ENCODE measurements at places on chromosomes 11 and 22. TPM values are rescaled to one million over a fixed set of nuclear protein-coding genes. Genes with fewer than 3 reads are reported as not detected.

Gene GSTT2B
- not detected for total RNA-seq

- H3K4me1 ChIP-seq = no peaks in the 10 kb centered on the region
- no peak overlapping the region for H3K4me3 ChIP-seq
- no peak for DNase-seq
- peaks cover 8% of the 10 kb centered on the region for H3K27me3 ChIP-seq
- no peak overlapping the region for H3K27ac ChIP-seq
Observed at GRCh38 chr11:10592331-10592730, 23.9 kb upstream of the LYVE1 start.

DNA sequence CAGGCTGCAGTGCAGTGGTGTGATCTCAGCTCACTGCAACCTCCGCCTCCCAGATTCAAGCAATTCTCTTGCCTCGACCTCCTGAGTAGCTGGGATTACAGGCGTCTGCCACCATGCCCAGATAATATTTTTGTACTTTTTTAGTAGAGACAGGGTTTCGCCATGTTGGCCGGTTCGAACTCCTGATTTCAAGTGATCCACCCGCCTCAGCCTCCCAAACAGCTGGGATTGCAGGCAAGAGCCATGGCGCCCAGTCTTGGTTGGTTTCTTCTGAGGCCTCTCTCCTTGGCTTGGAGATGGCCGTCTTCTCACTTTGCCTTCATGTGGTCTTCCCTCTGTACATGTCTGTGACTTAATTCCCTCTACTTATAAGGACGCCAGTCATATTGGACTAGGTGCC, 254.6 kb downstream of the BUD13 start:
- no peak overlapping the region for H3K4me3 ChIP-seq
- H3K27me3 ChIP-seq = peaks cover 38% of the 10 kb centered on the region
- no peaks in the 10 kb centered on the region for H3K4me1 ChIP-seq
- H3K27ac ChIP-seq = no peak overlapping the region
- no peaks in the 10 kb centered on the region for H3K36me3 ChIP-seq
- DNase-seq = no peak

GRCh38 chr11:74948546-74948897, 369 bp downstream of the XRRA1 start:
- H3K4me3 ChIP-seq = peak overlapping the region; percentile 99
- peaks cover 42% of the 10 kb centered on the region for H3K36me3 ChIP-seq
- H3K27me3 ChIP-seq = no peaks in the 10 kb centered on the region
- H3K27ac ChIP-seq = peak overlapping the region; percentile 97

Gene H19
- not detected for total RNA-seq

GRCh38 chr11:3102641-3102921, 45.4 kb upstream of the CARS1 start:
- peaks cover 5% of the 10 kb centered on the region for H3K4me1 ChIP-seq
- no peaks in the 10 kb centered on the region for H3K36me3 ChIP-seq
- DNase-seq = no peak
- no peak overlapping the region for H3K27ac ChIP-seq
- no peak overlapping the region for H3K4me3 ChIP-seq

DNA sequence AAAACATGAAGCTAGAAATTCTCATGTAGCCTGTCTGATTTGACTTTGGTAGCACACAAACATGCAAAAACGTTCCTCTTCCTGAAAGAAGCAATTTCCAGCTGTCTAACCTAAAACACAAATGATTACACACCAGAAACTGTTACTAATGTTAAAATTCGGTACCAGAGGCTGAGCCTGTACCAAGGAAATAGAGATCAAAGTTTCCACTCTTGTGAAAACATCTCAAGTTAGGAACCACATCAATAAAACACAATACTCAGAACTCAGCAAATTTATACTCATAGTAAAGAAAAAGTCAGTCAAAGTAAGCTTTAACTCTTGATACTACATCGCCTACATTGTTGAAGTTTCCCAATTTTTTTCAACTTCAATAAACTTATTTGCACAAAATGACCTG, 107.8 kb downstream of the FCHSD2 start:
- H3K36me3 ChIP-seq = peaks cover 7% of the 10 kb centered on the region
- peak overlapping the region; percentile 87 for H3K27ac ChIP-seq
- DNase-seq = no peak
- H3K27me3 ChIP-seq = no peaks in the 10 kb centered on the region
- peaks cover 35% of the 10 kb centered on the region for H3K4me1 ChIP-seq

- peak; percentile 22 for DNase-seq
- H3K36me3 ChIP-seq = no peaks in the 10 kb centered on the region
- no peak overlapping the region for H3K4me3 ChIP-seq
- peaks cover 4% of the 10 kb centered on the region for H3K27me3 ChIP-seq
Observed at GRCh38 chr11:123020968-123021367, 39.3 kb upstream of the BSX start.

GRCh38 chr11:66087148-66087908, 17.3 kb downstream of the PACS1 start:
- peaks cover 60% of the 10 kb centered on the region for H3K4me1 ChIP-seq

- H3K36me3 ChIP-seq = peaks cover 2% of the 10 kb centered on the region
- no peak for DNase-seq
- no peaks in the 10 kb centered on the region for H3K27me3 ChIP-seq
- H3K27ac ChIP-seq = no peak overlapping the region
Observed at GRCh38 chr11:130077671-130078070, 8.0 kb downstream of the APLP2 start.

Gene RAG1
- total RNA-seq = 0.38 TPM

GRCh38 chr22:35170716-35171697, 86.3 kb upstream of the HMGXB4 start:
- no peaks in the 10 kb centered on the region for H3K36me3 ChIP-seq
- H3K4me3 ChIP-seq = no peak overlapping the region
- peaks cover 9% of the 10 kb centered on the region for H3K27me3 ChIP-seq
- no peak for DNase-seq

- DNase-seq = no peak
- peaks cover 3% of the 10 kb centered on the region for H3K4me1 ChIP-seq
- H3K4me3 ChIP-seq = no peak overlapping the region
- H3K27me3 ChIP-seq = peaks cover 3% of the 10 kb centered on the region
- no peaks in the 10 kb centered on the region for H3K36me3 ChIP-seq
Observed at GRCh38 chr11:129769059-129769458, 46.6 kb upstream of the TMEM45B start.

Gene PUS3
- total RNA-seq = 16.1 TPM

GRCh38 chr11:117817368-117818040, 7.0 kb downstream of the FXYD2 start:
- DNase-seq = peak; percentile 87
- peak overlapping the region; percentile 95 for H3K27ac ChIP-seq
- H3K36me3 ChIP-seq = peaks cover 3% of the 10 kb centered on the region
- peaks cover 60% of the 10 kb centered on the region for H3K4me1 ChIP-seq

GRCh38 chr22:35475545-35475944, 65.1 kb upstream of the RASD2 start:
- DNase-seq = no peak
- no peak overlapping the region for H3K4me3 ChIP-seq
- peaks cover 38% of the 10 kb centered on the region for H3K27me3 ChIP-seq
- no peaks in the 10 kb centered on the region for H3K4me1 ChIP-seq

- peak overlapping the region; percentile 93 for H3K27ac ChIP-seq
Observed at GRCh38 chr11:61027141-61027840, 55.8 kb downstream of the CD6 start.

- no peak overlapping the region for H3K27ac ChIP-seq
- no peak for DNase-seq
- H3K36me3 ChIP-seq = no peaks in the 10 kb centered on the region
- no peak overlapping the region for H3K4me3 ChIP-seq
- H3K27me3 ChIP-seq = peaks cover 41% of the 10 kb centered on the region
Observed at GRCh38 chr11:122523846-122524805, 131.4 kb upstream of the UBASH3B start.

DNA sequence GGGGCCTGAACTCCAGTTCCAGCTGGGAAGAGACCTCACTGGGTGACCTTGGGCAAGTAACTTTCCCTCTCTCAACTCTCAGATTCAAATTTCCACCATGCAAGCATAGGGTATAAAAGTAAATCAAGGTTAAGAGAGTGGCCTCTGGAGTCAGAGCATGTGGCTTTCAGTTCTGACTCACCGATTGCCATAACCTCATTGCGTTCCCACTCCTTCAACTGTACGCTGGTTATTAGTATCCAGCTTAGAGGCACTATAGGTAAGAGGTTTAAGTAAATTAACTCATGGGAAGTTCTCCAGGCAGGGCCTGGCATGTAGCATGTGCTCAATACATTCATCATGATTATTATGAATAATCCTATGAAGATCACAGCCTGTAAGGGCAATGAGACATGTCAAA, 88.3 kb downstream of the FBXO7 start:
- no peaks in the 10 kb centered on the region for H3K4me1 ChIP-seq
- no peak for DNase-seq
- H3K27ac ChIP-seq = peak overlapping the region; percentile 18
- H3K27me3 ChIP-seq = peaks cover 3% of the 10 kb centered on the region
- H3K36me3 ChIP-seq = no peaks in the 10 kb centered on the region

Gene PTDSS2
- total RNA-seq = 17.3 TPM

DNA sequence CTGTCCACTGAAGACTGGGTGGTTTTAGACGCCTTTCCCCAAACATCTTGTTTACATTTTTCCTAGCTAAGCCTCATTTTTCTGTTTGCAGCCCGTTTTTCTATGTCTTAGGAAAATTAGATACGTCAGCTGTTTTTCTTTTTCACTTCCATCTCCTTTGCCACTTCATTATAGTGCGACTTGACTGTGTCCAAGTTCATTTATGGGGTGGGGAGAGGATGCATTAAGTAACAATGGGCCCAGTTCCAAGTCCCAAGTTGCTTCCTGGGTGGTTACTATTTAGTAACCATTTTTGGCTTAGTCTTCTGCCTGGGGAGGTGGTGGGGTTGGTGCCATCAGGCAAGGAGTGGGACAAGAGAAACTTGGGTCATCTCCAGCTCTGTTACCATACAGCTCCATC, 83.0 kb downstream of the TRAF6 start:
- H3K27me3 ChIP-seq = peaks cover 21% of the 10 kb centered on the region
- H3K4me1 ChIP-seq = peaks cover 9% of the 10 kb centered on the region
- H3K27ac ChIP-seq = no peak overlapping the region
- no peak overlapping the region for H3K4me3 ChIP-seq

- no peak for DNase-seq
- no peaks in the 10 kb centered on the region for H3K36me3 ChIP-seq
- peaks cover 5% of the 10 kb centered on the region for H3K27me3 ChIP-seq
Observed at GRCh38 chr22:24894998-24895397, 51.5 kb downstream of the LHFPL7 start.

DNA sequence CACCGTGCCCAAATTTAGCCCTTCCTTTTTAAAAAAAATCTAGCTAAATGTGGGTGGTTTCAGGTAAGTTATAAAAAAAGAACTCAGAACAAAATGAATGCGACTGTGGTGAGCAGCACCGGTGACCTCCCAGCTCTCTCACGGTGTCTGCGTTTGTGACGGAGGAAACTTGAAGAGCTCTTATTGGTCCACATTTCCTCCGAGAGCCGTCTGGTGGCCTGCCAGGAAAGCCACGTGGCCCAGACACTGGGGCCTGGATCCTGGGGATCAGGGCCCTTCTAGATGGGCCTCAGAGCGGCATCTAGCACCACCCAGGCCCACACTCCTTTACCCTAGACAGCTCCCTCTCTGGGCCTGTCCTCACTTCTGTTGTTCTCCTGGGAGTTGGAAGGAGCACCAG, 39.5 kb downstream of the B3GAT1 start:
- H3K4me1 ChIP-seq = no peaks in the 10 kb centered on the region
- no peak for DNase-seq
- no peaks in the 10 kb centered on the region for H3K36me3 ChIP-seq
- H3K27ac ChIP-seq = no peak overlapping the region

Gene RAPSN
- not detected for total RNA-seq

DNA sequence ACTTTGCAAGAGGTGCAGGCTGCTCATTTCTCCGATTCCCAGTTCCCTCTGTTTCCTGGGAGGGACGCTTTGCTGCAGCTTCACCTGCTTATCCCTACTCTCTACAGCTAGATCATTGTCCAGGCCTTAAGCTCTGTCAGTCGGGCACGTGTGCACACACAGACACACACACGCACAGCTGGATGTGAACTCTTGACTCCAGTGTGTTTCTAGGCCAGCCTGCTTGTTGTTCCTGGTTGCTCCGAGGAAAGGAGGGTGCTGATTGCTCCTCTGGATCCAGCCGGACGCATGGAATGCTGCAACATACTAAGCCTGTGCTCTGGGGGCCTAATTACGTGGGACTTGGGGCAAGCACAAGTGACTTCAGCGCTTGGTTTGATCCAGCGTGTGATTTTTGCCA, 19.7 kb downstream of the ZNRF3 start:
- H3K27me3 ChIP-seq = peaks cover 34% of the 10 kb centered on the region
- peaks cover 35% of the 10 kb centered on the region for H3K4me1 ChIP-seq
- H3K36me3 ChIP-seq = peaks cover 4% of the 10 kb centered on the region
- DNase-seq = no peak

DNA sequence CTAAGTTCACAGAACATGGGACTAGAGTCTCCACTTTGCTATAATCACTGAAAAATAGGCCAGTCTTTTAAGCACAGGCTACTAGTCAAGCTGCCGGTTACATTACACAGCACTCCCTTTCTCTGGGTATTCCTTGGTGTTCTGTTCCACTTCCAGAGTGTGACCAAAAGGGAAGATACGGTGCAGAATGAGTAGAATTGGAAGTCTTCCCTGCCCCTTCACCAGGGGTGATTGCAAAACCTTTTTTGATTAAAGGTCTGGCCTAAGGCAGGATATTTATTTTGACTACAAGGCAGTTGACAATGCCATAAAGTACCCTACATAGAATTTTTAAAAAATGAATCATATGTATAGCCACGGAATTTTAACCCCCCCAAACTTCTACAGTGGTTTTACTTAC, 59.6 kb upstream of the ADORA2A start:
- no peak overlapping the region for H3K4me3 ChIP-seq
- H3K36me3 ChIP-seq = peaks cover 50% of the 10 kb centered on the region
- no peak for DNase-seq
- no peaks in the 10 kb centered on the region for H3K27me3 ChIP-seq
- H3K4me1 ChIP-seq = no peaks in the 10 kb centered on the region

GRCh38 chr11:7905961-7906429, 25.1 kb downstream of the OR10A6 start:
- H3K27ac ChIP-seq = no peak overlapping the region
- H3K27me3 ChIP-seq = peaks cover 37% of the 10 kb centered on the region
- DNase-seq = no peak
- H3K4me1 ChIP-seq = no peaks in the 10 kb centered on the region
- no peak overlapping the region for H3K4me3 ChIP-seq
- no peaks in the 10 kb centered on the region for H3K36me3 ChIP-seq

DNA sequence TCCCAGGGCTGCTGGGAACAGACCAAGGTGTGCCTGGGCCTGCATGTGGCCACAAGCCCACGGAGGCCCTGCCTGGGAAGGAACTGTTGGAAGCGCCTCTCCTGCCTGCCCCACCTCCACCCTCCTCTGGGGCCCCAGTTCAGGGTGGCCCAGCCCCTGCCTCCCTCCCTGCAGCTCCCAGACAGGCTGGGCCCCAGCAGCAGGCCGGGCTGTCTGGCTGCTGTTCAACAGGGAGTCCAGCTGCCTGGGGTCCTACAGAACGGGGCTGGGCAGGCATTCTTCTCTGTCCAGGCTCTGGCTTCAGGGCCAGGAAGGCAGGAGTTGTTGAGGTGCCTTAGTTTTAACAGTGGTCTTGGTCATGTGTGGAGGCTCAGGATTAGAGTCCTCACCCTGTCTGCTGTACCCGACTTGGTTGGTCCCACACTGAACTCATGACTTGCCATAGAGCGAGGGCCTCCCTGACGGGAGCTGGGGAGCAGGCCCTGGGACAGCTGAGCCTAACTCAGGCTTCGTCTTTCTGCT, 11.8 kb downstream of the PRDM11 start:
- H3K36me3 ChIP-seq = peaks cover 1% of the 10 kb centered on the region
- H3K4me1 ChIP-seq = peaks cover 34% of the 10 kb centered on the region
- H3K27ac ChIP-seq = no peak overlapping the region
- no peaks in the 10 kb centered on the region for H3K27me3 ChIP-seq

GRCh38 chr11:130124096-130124495, 35.5 kb upstream of the ST14 start:
- H3K36me3 ChIP-seq = peaks cover 31% of the 10 kb centered on the region
- no peak for DNase-seq
- no peak overlapping the region for H3K4me3 ChIP-seq
- H3K4me1 ChIP-seq = peaks cover 33% of the 10 kb centered on the region
- H3K27me3 ChIP-seq = peaks cover 17% of the 10 kb centered on the region
